ENCODE measurements at places on chromosomes 2 and 18.

GRCh38 chr18:79361766-79362522, 33.8 kb upstream of the NFATC1 start:
- DNase-seq = no peak

GRCh38 chr2:133867166-133867565, 298.9 kb upstream of the NCKAP5 start:
- no peak for DNase-seq

DNA sequence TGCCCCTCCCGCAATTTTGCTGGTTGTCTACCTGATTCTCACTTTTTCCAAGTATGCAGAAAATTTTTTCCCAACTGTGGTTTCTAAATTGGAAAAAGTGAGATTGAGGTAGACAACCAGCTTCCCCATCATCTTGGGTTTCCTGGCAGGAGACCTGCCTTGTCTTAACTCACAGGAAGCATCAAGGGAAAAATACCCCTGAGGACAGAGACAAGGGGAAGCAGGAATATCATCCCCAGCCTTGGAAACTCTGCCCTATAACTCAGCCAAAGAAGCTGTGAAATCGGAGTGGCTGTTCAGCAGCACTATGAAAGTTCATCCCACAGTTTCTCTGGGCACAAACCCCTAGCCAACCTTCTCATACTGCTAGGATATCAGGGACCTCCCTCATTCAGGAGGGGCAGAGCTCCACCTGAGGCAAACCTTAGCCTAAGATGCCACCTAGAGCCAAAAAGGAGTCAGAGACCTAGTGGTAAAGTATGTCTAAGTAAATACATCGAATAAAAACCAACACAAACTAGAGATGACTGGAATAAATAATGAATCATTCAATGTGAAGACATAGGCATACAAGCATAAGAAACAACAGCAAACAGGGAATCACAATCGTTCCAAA, 68.2 kb downstream of the ZSWIM2 start:
- DNase-seq = no peak

- DNase-seq = no peak
These were observed 1.1 kb upstream of the ZNF513 start for GRCh38 chr2:27381577-27382181.

DNA sequence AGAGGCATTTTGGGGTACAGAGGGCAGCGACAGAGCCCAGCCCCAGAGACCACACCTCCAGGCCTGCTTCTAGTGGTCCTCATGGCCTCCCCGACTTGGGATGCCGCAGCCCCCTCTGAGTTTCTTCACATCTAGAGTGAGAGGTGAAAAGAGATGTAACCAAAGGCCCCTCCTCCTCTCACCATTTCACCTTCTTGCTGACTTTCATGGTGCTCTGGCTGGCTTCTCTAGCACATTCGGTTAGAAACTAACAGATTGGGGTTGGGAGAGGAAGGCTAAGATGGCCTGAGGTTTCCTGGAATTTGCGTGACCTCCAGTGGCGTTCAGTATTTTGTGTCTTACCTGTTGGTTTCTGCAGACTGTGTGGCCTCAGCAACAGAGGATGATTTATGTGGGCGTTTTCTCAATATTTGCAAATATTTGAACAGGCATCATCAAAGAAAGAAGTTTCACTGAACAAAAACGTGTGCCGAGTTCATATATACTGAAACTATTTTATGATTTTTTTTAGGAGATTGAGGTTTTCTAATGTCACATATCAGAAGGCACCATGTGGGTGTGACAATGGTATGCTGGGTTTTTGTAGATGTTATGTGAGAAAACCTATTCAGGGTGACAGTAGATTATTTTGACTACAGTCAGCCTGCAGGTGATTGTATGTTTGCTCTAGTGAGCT, 69.9 kb upstream of the BCL2L11 start:
- DNase-seq = no peak

DNA sequence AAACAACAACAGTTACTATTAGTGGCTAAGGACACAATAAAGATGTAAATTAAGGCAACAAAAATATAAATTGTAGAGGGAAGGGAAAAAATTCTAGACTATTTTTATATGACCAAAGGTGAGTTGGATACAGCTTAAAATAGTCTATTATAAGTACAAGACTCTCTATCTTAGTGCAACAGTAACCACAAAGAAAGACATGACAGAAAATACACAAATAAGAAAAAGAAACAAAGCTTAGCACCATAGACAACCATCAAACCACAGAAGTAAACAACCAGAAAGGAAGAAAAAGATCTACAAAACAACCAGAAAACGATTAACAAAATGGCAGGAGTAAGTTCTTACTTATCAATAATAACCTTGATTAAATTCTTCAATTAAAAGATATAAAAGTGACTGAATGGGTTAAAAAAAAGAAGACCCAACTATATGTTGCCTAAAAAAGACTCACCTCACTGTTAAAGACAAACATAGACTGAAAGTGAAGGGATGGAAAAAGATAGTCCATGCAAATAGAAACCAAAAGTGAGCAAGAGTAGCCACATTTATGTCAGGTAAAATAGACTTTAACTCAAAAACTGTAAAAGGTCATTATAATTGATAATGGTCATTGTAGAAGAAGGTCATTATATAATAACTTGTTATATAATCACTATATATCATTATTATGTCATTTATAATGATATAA, 62.5 kb downstream of the USP40 start:
- DNase-seq = no peak

DNA sequence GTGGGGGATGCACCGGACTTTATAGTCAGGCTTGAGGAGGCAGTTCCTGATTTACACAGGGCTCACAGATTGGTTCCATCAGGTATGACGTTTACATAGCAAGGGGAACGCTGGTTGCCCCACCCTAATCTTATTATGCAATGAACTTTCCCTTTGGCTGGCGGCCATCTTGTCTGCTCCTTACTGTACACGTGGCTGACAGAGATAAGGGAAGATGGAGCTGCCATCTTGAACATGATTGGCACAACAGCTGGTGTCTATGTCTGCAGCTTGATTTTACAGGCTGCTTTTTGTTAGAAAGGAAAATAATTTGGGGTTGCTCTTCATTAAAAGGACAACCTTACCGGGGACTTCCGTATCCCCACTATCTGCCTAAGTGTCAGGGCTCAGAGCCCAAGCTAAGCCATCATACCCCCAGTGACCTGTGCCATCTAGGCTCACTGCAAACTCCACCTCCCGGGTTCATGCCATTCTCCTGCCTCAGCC, 33.5 kb upstream of the ATG16L1 start:
- no peak for DNase-seq

DNA sequence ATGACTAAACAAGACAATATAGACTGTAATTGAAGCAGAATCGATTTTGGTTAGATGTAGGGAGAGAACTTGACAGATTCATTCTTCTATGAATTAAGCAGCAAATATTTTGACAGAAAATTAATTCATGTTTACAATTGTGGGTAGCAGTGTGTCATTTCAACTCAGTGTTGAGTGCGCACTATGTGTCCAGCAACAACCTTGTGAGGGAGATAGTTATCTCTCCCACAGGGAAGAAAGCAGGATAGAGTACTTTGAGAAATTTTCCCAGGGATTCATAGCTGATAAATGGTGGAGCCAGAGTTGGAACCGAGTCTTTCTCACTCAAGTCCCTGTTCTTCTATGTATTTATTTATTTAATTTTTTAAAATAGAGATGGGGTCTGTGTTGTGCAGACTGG, 5.2 kb downstream of the MRPL33 start:
- no peak for DNase-seq

DNA sequence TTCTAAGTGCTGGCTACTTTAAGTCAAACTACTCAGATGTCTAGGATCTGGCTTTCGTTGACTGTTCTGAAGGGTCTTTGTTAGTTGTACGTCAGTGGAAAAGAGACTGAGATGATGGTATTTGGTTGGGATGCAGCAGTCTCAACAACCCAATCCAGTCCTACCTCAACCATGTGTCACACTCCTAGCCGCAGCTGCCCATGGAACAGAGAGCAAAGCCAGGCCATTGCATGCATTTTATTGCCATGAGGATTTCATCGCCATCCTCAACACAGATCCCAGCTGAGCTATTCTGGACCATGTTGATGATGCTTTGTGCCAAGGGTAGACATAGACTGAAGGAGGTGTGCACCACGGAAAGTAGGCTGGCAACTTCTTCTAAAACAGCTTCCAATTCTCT, 97.3 kb upstream of the STK39 start:
- DNase-seq = no peak

- no peak for DNase-seq
These were observed 25.7 kb downstream of the SLC4A1AP start for GRCh38 chr2:27689424-27689823.

DNA sequence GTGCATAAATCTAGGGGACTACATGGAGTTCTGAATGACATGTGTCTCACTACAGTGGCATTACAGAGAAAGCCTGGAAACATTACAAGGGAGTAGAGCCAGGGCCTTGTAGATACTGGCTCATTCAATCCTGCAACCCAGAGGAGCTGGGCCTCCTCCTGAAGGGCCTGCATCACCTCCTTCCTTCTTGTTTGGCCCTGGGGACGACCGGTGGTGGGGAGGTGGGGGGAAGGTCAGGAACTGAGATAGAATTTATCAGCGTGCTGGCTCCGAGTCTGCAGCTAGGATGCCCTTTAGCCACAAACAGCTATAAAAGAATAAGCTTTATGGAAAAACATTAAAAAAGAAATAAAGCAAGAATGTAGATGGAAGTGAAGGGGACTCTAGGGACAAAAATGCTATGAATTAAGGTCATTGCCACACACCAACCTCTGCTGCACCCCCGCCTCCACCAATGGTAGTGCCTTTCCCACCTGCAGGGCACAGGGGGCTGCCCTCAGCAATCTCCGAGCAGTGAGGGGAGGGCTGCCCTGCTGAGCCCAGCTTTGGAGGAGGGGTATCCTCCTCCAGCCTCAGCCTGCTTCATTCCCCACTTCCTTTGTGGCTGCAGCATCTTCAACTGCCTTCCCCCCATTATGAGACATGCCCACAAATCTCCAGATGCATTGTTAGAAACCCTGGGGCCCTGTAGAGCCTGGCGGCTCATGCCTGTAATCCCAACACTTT, 149.0 kb downstream of the MSH2 start:
- DNase-seq = no peak

GRCh38 chr2:191013682-191013931, 364 bp downstream of the STAT1 start:
- DNase-seq = no peak

DNA sequence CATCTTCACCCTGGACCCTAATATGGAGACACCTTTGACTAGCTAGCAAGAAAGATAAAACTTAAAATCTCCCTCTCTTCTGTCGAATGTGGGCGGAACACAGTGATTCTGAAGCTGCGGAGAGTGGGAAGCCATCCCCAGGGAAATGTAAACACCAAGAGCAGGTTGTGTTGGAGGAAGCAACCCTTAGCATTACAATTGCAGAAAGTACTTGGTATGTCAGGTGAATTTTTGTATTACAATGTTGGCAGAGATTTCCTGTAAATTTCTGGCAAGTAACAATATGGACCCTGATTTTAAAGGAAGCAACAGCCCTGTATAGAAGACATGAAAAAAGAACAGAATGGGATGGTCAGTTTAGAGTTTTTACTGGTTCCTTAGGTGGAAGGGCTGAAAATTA, 35.8 kb downstream of the TSN start:
- DNase-seq = no peak

- no peak for DNase-seq
These were observed 6.7 kb downstream of the NPPC start for GRCh38 chr2:231919341-231920035.

DNA sequence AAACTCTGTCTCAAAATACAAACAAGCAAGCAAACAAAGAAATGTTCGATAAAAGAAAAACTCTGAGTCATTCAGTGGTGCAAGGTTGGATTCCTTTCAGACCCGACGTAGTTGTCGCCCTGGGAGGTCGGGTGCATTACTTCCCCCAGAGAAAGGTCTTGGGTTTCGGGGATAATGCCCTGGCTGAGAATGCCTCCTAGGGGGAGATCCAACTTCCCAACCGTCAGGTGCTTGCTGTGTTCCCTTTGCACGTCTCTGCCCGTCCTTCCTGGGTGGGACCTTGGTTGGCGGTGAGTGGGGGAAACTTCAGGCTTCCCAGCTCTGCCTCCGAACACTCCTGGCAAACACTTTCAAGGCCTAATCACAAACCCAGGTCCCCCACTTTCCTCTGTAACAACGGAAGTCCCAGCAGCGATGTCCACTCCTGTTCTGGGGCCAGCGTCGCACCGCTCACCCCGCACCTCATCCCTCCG, 609 bp downstream of the TPGS2 start:
- DNase-seq = no peak

DNA sequence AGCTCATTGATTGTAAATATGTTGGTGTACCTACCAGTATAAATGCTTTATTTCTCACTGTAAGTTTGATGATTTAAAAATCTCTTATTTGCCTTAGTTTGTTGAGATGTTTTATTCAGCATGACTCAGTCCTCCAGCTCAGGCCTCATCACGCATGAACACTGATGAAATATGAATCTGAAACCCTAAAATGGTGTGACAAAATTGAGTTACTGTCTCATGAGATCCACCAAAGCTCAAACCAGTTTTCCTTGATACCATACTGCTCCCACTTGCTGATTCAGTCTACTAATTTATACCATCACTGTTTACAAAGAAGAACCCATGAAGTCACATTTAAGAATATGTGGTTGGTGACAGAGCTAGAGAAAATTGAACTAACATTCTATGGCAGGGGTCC, 524.9 kb downstream of the LRRTM4 start:
- DNase-seq = no peak

DNA sequence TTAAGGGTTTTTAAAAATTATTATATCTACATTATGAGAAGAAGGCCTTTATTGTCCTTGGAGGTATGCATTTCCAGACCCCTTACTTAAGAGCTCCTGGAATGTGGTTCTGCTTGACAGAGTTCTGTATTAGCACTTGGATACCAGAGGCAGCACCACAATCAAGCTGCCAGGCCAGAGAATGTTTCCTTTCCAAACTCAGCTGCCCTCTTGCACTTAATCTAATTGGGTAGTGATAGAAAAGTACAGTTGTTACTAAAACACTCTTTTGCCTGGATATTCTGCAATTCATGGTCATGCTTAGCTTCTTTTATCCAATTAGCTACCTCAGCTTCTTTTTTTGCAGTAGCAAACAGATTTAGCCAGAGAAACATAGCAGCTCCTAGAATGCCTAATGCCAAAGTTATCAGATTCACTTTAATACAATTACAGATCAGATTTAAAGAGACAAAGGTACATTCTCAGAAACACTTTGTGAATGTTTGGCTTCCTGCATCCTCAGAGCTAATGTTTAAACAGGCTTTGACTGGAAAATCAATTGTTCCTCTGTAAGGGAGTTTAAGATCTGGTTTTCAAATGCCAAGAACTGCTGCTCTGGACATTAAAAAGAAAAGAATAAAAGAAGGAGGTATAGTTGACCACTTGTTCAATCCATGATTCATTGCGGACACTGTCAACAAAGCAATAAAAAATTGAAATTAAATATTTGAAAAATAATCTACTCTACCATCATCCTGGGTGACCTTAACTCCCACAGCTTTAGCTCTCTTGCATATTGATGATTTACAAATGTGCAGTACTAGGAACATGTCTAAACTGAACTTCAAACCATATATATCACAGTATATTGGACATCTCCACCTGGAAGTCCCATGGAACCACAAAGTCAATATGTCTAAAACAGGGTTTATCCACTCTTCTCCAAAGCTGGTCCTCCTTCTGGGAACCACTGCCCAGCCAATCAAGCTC, 12.8 kb downstream of the NOSTRIN start:
- DNase-seq = no peak
